Endothelial cell (in vitro differentiated cells): ENCODE measurements at places on chromosomes 1 and 21.

- DNase-seq = no peak
These were observed 80.4 kb downstream of the IFI44 start for GRCh38 chr1:78730054-78730453.

GRCh38 chr1:149995927-149996326 is 14.6 kb downstream of the OTUD7B start:
- DNase-seq = no peak

GRCh38 chr21:42232176-42232825 is 13.4 kb downstream of the ABCG1 start:
- no peak for DNase-seq

GRCh38 chr1:61741711-61742619 is at the start of gene PATJ:
Gene PATJ (plus strand): TSS chr1:61742480. CDS start chr1:61762893, 20,413 bp downstream.
- peak; percentile 52 for DNase-seq

DNA sequence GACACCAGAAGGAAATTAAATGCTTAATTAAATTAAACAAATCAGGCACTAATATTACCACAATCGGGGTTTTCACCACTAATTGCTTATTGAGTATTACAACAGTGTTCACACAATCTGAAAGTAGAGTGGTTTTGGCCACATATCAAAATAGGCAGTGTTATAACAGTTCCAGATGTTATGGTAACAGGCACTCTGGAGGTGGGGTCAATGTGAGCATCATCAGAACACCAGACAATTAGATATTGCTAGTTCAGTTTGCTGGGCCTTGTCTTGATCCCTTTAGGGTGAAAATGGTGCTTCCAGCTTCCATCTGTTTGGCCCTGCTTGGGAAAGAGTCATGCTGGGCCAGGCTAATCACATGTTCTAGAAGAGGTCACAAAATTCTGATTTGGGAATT is 14.5 kb upstream of the DDAH1 start:
- DNase-seq = no peak
